Hematopoietic multipotent progenitor cell treated with erythropoietin and hydrocortisone succinate and interleukin-3 and kit ligand, for 4 days (in vitro differentiated cells): ENCODE measurements at places on chromosomes 6 and 20.

GRCh38 chr6:54133186-54133585 is 21.9 kb downstream of the MLIP start:
- DNase-seq, result no peak

- no peak for DNase-seq
Measured at GRCh38 chr6:71393981-71394432, 105.4 kb downstream of the OGFRL1 start.

GRCh38 chr20:59223750-59224149 is 60.1 kb downstream of the ZNF831 start:
- no peak for DNase-seq

GRCh38 chr20:50746138-50746940 is 15.0 kb downstream of the PARD6B start:
- no peak for DNase-seq

DNA sequence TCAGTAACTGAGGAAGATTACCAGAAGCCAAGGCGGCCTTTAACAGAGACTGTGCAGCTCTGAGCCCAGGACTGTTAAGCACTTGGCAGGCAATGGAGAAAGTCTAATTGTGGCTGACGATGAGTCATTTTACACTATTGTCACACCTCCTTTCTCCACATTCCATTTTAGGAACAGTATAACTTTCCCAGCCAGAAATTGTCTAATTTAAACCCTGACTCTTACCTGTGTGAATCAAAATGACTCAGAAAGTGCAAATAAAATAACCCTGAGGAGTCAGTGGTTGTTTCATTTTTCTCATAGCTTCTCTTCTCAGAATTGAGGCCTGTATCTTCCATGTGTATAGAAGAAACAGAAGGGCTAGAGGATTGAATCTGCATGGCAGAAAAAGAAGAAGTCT is 40.0 kb upstream of the OPN5 start:
- no peak for DNase-seq

- DNase-seq, result peak; percentile 91
Measured at GRCh38 chr6:30508890-30509736, 19.8 kb downstream of the HLA-E start.

DNA sequence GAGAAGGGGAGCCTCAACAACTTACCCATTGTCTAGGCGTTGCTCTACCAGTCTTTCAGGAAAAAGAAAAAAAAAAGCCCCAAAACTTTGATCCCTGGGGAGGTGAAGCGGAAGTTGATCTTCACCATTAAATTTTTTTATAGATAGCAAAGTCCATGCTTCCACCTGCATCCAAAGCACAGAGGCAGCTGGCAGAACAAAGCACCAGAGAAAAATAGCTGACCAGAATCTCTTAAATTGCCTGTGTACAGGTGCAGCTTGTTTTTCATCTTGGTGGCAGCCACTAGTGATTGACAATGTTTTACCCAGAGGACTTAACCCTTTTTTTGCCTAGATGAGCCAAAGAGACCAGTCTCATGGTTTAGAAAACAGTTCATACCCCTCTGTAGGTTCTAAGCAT is 86.0 kb downstream of the MYB start:
- no peak for DNase-seq

- DNase-seq, result peak; percentile 59
Measured at GRCh38 chr20:33320006-33320405, 37.0 kb downstream of the BPIFB1 start.

DNA sequence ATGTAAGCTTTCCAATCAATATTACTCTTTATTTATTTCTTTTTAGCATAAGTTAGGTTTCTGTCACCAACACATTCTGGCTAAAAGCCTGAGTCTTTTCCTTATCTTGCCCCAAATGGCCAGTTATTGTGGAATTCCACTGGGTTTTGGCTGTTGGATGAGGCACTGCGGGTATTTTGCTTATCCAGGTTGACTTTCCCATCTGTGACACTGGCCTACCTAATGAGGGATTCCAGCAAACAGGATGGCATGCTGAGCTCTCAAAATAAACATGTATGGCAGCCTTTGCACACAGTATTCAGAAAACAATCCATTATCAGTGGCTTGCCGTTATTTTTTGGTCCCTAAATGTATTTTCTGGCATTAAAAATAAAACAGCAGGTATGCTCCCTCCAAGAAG is 6.5 kb upstream of the RALGAPB start:
- no peak for DNase-seq

- no peak for DNase-seq
Measured at GRCh38 chr6:143961886-143962878, 45.9 kb downstream of the PLAGL1 start.
